GM03348 (cell line): ENCODE measurements at places on chromosomes 2 and 18.

DNA sequence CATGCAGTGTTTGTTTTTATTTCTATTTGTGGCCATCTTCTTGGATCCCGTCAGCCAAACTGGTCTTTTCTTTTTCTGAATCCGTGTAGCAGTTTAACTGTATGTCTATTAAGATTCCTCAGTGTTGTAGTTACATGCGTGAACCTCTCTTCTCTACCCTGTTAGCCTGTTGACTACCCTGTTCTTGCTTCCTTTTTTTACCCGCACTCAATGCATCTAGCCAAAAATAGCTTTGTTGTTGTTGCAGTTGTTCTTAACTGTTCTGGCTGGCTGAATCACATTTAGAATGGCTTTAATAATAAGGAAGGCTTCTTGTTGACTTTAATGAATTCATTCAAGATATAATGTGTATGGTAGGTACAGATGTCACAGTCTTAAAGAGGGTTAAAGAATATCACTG, 137.1 kb downstream of the LCLAT1 start:
- DNase-seq: no peak

DNA sequence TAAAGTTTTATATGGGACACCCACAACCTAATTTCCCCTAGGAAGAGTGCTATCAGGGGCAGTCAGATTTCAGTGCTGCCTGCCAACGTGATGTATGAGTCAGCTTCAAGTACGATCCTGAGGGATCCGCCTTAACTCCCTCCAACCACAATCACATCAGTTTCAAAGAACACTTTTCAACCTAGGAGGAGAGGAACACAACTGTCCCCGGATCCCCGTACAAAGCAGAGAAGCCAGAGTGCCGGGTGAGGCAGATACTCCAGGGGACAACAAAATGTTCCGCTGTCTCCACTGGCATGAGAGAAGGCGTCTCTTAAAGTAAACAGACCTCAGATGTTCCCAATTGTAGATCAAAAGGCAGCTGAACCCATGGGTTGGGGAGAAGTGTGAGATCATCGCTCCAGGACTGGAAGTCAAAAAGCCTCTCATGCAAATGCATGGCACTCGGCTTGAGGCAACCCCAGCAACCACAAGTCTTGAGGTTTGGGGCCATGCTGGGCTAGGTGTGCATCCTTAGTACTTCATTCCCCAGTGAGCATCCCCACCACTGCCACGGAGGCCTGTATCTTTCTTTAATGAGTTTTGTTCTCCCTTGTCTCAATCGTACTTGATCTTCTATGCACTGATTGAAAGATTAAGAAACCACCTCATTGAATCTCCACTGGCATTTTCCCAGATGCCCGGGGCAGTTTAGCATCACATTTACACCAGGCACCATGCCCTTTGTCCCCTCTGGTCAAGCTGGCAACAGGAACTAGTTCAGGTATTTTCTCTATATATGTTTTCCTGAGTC, 91.0 kb upstream of the CCBE1 start:
- peak; percentile 81 for DNase-seq

DNA sequence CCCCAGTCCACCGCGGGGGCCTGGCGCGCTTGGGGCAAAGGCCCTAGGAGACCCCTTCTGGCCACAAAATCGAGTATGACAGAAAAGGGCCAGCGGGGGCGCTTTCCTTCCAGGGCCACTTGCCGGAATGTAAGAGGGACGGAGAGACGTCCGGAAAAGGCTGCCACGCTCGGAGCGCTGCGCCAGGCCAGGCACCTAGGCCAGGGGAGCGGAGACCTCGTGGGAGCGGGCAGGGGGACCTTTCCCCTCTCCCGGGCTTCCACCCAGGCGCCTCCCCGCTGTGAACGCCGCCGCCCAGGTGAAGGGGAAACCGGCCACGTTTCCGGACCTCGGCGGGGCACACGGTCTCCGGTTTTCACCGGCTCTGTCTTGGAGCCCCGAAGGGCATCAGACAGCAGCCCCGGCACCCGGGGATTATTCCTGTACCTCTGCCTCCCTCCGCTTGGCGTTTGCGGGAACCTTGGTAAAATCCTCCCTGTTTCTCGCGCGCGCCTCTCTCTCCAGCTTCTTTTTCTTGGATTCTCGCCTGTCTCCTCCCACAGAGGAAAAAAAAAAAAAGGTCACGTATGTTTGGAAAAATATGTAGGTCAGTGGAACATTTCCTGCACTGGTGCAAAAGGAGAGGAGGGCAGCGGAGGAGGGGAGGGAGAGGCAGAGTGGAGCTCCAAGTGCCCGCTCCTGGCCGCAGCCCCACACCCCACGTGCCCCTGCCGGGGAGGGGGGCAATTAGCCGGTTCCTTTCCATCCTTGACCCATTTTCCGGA, 1.2 kb upstream of the NPAS2 start:
- peak; percentile 83 for DNase-seq

DNA sequence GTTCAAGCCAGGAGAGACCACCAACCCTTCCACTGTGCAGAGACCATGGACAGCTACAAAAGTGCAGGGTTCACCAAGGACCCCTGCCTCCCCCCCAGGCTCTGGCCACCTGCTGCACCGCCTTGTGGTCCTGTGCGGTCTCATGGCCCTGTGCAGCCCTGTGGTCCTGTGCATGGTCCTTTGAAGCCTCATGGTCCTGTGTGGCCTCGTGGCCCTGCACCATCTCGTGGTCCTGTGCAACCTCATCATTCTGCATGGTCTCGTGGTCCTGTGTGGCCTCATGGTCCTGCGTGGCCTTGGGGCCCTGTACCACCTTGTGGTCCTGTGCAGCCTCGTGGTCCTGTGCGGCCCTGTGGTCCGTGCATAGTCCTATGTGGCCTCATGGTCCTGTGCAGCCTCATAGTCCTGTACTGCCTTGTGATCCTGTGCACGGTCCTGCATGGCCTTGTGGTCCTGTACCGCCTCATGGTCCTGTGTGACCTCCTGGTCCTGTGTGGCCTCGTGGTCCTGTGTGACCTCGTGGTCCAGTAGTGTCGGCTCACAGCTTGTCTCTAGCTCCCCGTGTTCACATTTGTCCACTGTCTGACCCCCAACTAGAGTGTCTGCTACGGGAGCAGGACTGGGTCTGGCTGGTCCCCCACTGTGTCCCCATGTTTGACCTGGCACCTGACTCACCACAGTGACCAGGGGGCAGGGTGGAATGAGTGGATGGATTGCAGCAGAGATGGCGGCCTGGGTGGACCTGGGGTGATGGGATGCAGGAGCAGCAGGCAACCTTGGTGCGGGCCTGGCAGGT, 20.0 kb upstream of the OTOS start:
- no peak for DNase-seq

- peak; percentile 45 for DNase-seq
Measured at GRCh38 chr2:60641811-60642788, 88.6 kb upstream of the BCL11A start.

DNA sequence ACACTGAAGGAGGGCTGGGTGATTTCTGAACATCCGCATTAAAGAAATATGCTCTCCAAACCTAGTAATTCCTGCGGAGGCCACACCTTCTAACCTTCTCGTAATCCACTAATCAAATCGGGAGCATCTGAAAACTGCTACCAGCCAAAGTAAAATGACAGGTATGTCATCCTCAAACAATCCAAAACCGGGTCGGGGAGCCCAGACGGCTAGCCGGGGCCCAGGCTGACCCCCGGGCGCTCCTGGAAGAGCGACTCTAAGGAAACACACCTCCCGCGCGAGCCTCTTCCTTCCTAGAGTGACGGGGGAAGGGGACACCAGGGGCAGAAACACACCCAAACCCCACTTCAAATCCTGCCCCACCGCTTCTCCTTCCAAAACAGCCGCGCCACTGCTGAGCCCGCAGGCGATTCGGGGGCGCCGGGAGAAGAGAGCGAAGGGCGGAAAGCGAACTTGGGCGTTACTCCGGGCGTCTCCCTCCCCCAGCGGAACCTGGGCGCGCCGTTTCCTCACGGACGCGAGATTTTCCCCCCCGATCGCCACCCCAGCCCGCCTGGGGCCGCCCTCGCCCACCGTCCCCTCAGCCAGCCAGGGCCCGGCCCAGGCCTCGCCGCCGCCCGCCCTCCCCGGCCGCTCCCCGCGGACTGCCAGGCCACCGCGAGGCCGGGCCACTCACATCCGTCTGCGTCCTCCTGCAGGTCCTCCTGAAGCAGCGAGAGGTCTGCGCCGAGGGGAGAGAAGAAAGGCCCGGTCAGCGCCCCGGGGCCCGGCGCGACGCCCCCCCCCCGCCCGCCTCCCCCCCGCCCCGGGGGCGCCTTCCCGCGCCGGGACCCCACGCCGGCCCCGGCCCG, 584 bp downstream of the PPP4R1 start:
- DNase-seq: peak; percentile 77

DNA sequence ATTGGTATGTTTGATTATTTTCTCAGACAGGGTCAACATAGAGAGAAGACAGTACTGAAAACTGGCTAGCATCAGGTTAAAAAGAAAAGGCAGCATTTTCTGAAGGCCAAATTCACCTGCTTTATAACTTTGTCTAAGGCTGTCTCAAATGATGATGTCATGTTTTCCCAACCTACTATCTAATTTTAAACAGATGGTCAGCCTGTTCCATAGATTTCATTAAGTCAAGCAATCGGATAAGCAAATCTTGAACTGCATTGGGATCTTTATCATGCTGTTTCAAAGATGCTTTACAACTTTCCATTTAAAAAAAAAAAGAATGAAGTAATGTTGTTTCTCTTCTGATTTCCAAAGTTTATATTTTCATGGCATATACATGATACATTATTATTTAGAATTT, 56.3 kb upstream of the SPOPL start:
- DNase-seq: no peak

GRCh38 chr2:135821190-135821589, 15.8 kb downstream of the LCT start:
- no peak for DNase-seq

DNA sequence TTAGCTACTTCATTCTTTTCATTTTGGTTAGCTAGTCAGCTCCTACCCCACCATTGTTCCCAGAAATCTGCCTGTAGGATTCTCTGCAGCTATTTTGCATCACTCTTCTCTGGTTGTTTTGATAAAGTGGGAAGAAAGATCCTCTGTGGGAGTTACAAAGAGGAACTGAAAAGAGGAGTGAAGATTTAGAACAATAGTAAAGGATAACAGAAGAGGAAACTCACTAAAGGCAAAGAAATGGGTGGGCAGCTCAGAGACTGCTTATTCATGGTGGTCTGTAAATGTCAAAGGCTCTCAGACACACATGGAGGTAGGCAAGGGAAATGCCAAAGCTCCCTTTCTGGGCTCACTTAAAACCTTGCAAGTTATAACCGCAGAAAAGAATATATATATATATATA, 17.2 kb upstream of the CD207 start:
- DNase-seq: no peak

DNA sequence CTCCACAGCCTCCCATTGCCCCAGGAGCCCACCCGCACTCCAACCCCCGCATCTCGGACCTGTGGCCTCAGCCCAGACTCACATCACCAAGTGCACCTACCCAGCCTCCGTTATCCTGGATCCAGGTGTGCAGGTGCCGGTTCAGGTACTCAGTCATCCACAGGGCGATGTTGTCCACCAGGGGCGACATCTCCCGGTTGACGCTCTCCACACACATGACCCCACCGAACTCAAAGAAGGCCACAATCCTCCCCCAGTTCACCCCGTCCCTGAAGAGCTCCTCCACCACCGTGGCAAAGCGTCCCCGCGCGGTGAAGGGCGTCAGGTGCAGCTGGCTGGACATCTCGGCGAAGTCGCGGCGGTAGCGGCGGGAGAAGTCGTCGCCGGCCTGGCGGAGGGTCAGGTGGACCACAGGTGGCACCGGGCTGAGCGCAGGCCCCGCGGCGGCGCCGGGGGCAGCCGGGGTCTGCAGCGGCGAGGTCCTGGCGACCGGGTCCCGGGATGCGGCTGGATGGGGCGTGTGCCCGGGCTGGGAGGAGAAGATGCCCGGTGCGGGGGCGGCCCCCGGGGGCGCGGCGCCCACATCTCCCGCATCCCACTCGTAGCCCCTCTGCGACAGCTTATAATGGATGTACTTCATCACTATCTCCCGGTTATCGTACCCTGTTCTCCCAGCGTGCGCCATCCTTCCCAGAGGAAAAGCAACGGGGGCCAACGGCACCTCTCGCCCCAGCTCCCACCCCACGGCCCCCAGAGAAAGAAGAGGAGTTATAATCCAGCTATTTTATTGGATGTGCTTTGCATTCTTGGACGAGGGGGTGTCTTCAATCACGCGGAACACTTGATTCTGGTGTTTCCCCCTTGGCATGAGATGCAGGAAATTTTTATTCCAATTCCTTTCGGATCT, 1.3 kb downstream of the BCL2 start:
- peak; percentile 29 for DNase-seq

DNA sequence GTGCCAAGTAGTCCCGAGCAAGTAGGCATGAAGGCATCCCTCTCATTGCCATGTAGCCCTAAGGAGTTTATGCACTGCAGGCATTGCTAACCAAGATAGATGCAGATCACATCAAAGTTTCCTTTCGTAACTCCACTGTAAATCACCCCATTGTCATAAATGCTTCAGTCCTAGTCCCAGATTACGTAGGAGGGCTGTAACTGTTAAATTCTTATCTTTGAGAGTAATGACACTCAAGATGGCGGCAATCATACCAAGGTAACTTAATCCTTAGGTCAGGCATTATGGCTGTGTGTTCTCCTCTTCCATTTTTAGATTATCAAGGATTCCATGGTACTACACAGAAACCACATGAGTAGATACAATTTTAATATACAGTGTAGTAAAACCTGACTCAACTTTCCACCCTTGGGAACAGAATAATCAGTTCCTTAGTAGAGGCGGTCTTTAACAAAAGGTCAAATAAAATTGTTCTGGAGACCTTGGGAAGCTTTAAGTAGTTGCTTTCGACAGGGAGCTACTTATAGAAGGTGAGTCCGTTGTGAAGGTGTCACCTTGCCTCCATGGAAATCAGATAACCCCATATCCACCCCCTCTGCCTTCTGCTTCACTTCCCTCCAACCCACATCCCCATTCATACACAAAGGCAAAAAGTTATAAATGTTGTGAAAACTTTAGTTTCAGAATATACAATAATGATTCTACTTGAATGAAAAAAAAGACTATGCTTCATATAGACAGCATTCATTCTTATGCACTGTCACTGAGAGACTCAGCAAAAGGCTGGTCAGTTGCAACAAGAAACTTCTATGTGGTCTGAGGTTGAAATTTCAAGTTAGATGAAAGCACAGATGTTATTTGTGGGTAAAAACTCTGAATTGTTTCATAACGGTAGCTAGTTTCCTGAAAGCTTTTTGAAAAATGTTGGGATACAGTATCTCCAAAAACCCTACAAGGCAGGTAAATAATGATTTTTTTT, 64.8 kb upstream of the GALNT5 start:
- no peak for DNase-seq

DNA sequence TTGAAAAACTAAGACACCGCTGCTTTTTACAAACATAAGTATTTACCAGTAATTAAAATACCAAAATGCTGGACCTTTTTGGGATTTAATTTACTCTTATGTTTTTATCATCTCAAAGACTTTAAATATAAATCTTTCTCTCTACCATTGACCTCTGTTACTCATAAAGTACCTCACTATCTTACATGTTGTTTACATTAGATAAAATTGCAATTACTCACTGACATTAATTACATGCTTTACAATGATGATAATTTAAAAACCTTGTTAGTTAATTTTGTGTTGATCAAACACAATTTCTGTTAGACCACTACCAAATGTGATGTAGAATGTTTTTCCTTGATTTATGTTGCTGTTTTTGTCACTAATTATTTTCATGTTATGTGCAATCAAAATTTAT, 139.5 kb downstream of the PTH2R start:
- DNase-seq: no peak
